ENCODE measurements at places on chromosomes 3 and 15.

GRCh38 chr15:43230640-43231115, 9.9 kb upstream of the EPB42 start:
- DNase-seq = no peak

DNA sequence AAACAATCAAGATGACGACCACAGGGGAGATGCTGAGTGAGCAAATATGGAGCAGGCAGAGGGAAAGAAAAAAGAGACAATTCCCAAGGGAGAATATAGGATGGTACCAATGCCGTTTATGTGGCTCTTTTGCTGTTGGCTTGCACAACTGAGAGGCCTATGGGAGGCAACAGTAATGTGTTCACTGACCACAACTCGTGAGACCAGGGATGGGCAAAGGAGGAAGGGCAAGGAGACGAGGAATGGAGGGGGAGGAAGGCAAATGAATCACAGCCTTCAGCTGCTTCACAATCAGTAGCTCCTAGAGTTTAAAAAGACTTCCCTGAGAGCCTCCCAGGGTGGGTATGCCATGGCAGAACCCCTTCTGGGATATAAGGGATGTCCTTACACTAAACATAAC, 131.5 kb downstream of the SLC9A9 start:
- DNase-seq = no peak

- DNase-seq = peak; percentile 44
Observed at GRCh38 chr3:68088216-68088615, 433.8 kb upstream of the SUCLG2 start.

- no peak for DNase-seq
Observed at GRCh38 chr3:101193957-101194356, 126.4 kb downstream of the IMPG2 start.

- no peak for DNase-seq
Observed at GRCh38 chr15:62622775-62623174, 419.8 kb upstream of the TPM1 start.

- no peak for DNase-seq
Observed at GRCh38 chr3:172606021-172606420, 82.8 kb upstream of the TNFSF10 start.

DNA sequence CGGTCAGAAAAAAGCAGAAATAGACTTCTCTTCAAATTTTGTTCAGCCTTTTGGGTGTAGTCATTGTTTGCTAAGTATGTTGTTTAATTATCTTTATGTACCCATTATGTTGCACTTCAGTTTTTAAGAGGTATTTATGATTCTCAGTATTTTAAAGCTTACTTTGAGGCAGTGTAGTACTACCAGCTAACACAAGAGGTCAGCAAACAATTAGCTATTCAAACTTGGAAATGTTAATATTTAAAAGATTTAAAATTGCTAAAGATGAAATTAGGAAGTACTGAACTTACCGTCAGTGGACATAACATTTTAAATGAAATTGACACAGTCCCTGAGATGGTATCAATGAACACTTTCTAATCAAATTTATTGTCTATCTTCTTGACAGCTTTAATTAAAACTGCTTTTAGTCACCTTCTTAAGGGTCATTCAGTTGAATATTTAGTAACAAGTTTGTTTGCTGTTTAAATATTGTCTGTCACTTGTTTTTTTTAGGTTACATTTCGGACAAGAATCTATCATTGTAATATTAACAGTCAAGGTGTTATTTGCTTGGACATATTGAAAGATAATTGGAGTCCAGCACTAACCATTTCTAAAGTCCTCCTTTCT, 28.1 kb downstream of the NKIRAS1 start:
- no peak for DNase-seq

- DNase-seq = no peak
Observed at GRCh38 chr15:52667597-52667996, 11.6 kb downstream of the ATOSA start.

DNA sequence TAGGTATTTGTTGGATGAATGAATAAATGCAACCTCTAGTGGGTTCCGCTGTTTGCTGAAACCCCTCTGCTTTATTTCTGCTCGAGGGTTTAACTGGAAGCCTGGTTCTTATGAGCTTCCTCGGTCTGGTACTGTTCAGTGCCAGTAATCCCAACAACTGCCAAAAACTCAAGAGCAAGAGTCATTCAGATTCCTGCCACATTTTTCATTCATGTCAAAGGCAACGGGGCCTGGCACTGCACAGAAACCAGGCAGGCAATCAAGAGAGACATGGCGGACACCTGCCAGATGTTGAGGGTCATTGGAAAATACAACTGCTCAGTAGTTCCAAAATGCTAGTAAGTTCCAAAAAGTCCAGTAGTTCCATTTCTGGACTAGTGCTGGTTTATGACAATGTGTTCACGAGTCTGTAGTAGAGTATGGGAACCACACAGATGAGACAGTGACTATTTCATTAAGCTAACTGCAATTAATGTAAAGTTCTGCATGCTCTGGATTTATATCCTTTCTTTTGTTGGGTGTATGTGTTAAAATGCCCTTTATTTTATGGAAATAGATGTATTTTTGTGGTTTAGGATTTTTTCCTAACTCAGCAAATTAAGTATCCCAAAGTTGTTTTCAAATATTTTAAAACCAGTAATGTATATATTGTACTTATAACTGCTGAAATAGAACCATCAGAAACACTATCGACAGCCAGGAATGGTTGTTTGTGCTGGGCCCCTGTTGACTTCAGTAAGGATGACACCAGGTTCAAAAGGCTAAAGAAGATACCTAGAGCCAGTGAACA, 22.7 kb upstream of the TMEM41A start:
- DNase-seq = no peak

DNA sequence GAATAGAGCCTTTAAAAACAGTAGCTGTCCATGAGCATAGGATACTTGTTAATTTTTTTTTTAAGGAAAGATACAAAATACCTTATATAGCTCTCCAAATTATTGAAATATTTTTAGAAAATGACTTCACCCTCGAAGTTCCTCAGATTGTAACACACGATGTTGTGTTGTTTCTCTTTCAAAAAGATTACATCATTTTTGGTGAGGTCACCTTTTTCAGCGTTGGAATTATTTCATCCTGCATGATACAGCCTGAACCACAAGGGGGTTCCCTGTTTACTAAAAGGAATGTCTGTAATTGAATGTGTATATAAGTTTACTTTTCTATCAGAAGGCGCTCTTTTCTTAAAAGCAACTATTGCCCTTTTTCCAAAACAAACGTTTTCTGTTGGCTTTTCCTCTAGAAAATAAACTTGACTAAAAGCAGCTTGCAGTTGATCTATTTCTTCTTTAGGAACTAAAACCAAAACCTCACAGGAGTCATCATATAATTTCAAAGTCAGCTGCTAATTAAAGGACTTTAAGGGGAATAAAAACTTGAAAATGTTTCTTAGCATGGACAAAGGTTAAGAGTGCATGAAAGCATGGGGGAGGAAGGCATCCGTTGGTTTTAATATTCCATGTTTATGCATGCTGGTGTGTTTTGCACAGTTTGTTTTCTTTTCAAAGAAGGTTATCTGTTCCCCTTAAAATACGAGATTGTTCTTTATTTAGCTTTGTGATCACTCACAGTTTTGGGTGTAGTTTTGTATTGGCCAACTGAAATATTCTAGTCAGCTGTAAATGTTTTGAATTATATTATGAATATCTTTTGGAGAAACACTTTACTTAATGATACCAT, 29.4 kb downstream of the LYSMD4 start:
- no peak for DNase-seq

GRCh38 chr3:139394116-139394515, 4.7 kb upstream of the COPB2 start:
- DNase-seq = no peak

DNA sequence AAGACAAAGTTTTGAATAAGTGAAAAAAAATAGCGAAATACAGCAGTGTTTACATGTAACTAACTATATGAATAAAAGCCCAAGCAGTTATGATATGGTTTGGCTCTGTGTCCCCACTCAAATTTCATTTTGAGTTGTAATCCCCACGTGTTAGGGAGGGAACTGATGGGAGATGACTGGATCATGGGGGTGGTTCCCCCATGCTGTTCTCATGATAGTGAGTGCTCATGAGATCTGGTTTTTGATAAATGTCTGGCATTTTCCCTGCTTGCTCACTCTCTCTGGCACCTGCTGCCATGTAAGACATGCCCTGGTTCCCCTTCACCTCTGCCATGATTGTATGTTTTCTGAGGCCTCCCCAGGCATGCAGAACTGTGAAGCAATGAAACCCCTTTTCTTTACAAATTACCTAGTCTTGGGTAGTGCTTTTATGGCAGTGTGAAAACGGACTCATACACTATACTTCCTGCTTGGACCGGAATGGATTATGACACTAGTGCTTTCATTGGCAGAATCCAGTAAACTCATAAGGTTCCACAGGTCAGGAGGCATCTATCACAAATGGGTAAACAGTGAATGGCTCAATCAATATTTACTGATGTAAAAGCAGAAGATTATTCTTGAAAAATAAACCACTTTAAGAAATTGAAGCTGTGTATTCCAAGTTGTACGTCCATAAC, 192.1 kb downstream of the CBLB start:
- no peak for DNase-seq

DNA sequence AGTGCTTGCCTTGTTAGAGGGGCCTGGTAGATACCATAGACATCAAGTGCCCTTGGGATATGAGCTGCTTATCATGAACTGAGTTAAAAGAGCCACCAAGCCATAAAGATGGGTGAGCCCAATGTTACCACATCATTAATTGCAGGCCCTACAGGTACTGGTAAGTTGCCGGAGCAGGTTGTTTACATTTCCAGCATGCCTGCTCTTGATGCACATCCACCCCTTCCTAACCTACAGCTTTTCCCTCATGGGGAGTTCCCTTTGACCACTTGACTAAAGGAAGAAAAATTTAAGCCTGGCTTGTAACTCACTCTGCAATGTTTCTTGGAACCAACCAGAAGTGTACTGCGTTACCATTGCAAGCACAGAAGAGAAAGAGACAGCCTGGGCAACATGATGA, 24.7 kb upstream of the ULK4 start:
- no peak for DNase-seq

DNA sequence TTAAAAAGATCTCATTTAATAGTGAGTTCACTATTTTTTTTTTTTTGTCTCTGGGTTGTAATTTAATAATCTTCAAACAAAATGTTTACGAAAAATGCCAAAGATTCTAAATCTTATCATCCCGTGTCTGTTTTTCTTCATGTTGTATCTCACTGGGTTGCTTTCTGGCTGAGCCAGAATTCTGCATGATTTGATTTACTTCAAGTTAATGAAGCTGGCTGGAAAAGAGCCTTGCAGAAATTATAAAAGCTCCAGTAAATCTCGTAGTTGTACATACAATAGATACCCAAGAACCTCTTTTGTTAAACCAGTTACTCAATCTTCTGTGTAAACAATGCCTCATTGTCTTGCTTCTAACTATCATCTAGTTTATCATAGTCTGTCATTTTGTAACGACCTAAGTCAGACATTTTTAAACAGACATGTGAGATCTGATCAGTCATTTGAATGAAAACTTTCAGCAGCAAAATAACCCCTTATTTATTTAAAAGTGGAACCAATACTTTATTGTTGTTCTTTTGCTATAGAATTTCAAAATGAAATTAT, 249.0 kb downstream of the MCTP2 start:
- no peak for DNase-seq

DNA sequence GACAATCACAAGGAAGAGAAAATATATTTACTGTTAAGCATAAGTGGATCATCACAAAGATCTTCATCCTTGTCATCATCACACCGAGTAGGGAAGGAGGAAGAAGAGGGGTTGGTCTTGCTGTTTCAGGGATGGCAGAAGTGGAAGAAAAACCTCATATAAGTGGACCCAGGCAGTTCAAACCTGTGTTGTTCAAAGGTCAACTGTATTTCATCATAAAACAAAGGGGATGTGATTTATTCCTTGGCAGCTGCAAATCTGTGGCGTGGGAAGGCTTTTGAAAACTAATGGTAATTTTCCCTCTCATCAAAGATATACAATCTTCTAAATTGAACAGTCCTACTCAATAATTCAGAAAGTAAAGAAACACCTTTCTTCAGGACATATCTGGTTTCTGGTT, 129.9 kb upstream of the ABI3BP start:
- DNase-seq = no peak

GRCh38 chr15:36734366-36734765, 154.9 kb downstream of the CDIN1 start:
- DNase-seq = no peak

- DNase-seq = no peak
Observed at GRCh38 chr15:98427321-98427720, 221.0 kb upstream of the IGF1R start.

GRCh38 chr3:76367281-76367680, 581.9 kb upstream of the ZNF717 start:
- DNase-seq = no peak

DNA sequence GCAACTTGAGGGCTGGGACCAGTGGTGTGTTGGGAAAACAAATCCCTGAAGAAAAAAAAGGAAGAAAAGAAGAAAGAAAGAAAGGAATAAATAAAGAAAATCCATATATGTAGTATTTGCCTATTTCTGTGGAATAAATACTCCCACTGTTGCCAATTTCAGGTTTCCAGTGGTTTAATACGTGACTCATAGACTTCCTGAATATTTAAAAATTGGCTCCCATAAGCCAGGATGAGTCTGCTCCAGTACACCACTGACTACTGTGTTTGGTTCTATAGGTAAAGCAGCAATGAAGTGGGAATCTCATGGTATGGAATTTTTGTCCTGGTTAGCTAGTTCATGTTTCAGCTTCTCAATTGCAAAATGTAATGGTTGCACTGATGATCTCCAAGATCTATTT, 31.6 kb downstream of the PYDC2 start:
- no peak for DNase-seq

DNA sequence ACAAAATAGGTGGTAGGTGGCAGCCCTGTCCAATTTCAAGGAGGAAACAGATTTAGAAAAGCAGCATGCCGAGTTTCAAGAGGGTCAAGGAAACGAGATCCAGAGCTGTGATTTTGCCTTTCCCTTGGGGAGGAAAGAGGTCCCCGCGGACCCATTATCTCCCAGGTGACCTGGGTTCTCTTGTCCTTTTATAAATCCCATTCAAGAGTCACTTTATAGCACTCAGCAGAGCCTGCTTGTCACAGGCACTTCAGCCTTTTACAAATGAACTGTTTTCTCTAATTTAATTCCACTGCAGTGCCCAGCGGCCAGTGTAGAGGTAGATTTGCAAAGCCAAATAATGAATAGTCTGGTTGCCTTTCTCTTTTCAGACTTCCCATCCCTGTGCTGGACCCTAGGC, 99.9 kb downstream of the CD47 start:
- no peak for DNase-seq

DNA sequence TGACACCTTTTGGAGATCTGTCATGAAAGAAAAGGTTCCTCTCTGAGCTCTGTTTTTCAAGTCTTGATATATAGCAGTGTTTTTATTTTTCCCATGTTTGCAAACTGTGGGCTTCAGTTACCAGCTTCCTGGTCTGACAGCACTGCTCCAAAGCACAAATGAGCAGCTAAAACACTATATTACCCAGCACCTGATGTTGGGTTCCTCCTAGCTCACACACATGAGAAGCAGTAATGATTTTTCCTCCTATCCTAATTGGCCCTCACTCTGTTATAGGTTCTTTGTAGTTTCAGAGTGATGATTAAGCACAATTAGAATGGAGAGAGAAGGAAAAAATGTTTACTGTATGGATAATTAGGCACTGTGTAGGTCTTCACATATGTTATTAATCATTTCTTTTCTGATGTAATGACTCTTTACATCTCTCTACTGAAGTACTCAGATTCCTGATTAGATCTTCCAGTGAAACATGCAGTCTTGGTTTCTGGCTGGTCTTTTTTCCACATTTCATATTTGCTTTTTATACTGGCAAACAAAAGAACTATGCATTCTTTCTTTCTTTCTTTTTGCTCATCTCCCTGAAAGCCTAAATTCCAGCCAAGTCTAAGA, 939.7 kb downstream of the NSUN3 start:
- DNase-seq = no peak
